HCT116 (cell line): ENCODE measurements at places on chromosomes 16 and 17. TPM values are rescaled to one million over a fixed set of nuclear protein-coding genes. Genes with fewer than 3 reads are reported as not detected.

- no peak overlapping the region for H3K4me3 ChIP-seq
- H3K36me3 ChIP-seq: peaks cover 28% of the 10 kb centered on the region
- H3K4me1 ChIP-seq: no peaks in the 10 kb centered on the region
- no peak for DNase-seq
- H3K27me3 ChIP-seq: no peaks in the 10 kb centered on the region
Observed at GRCh38 chr16:57426356-57426755, 20.8 kb downstream of the CIAPIN1 start.

GRCh38 chr16:53991754-53992378 is 287.9 kb downstream of the FTO start:
- H3K27me3 ChIP-seq: no peaks in the 10 kb centered on the region
- no peaks in the 10 kb centered on the region for H3K36me3 ChIP-seq
- H3K27ac ChIP-seq: no peak overlapping the region
- no peak for DNase-seq
- H3K4me3 ChIP-seq: no peak overlapping the region
- no peaks in the 10 kb centered on the region for H3K4me1 ChIP-seq

GRCh38 chr17:73776351-73777130 is 132.3 kb upstream of the SDK2 start:
- H3K27me3 ChIP-seq: peaks cover 56% of the 10 kb centered on the region
- no peaks in the 10 kb centered on the region for H3K36me3 ChIP-seq
- no peak for DNase-seq
- H3K4me1 ChIP-seq: no peaks in the 10 kb centered on the region
- no peak overlapping the region for H3K27ac ChIP-seq

DNA sequence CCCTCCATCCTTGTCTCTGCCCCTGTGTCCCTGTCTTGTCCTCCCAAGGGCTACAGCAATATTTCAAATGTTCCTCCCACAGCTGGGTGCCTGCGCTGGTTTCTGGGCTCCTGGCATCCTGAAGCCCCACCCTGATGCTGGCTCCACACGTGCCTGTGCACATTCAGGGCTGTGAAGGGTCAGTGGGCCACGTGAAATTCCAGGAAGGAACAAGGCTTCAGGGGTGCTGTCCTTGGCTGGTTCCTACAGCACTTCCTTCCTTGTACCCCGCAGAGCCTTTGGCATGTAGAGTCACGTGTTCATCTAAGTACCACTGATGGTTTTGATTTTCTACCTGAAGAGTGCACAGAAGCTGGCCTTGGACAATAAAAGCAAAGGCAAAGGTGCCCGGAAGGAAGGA is 57.7 kb upstream of the NLK start:
- H3K4me3 ChIP-seq: no peak overlapping the region
- no peaks in the 10 kb centered on the region for H3K27me3 ChIP-seq
- peaks cover 3% of the 10 kb centered on the region; the same call in 1 of the 2 replicates for H3K4me1 ChIP-seq
- no peak overlapping the region for H3K27ac ChIP-seq
- DNase-seq: no peak

DNA sequence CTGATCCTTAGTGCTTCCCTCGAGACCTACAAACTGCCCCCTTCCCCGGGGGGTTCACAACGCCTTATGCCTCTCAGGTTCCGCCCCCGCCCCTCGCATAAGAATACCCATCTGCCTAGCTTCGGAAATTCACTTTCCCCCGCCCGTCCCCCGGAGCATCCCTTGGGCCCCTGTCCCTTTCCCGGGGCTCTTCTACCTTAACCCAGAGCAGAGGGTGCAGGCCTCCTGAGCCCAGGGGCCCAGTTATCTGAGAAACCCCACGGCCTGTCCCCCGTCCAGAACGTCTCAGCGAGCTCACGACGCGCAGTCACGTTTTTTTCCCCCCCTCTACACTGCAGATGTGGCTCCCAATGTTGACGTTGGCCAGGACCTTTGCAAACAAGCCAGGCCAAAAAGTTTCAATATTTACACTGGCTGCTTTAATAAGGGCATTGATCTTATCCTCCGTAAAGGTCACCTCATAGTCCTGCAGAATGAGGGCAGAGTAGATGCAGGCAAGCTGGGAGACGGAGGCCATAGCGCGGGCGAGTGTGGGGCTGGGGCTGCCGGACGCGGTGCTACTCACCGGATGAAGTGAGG is 1.4 kb upstream of the NBR1 start:
- H3K4me1 ChIP-seq: peaks cover 23% of the 10 kb centered on the region
- H3K27me3 ChIP-seq: no peaks in the 10 kb centered on the region
- H3K27ac ChIP-seq: peak overlapping the region; percentile 72
- DNase-seq: no peak

- no peak overlapping the region for H3K4me3 ChIP-seq
- no peak overlapping the region for H3K27ac ChIP-seq
- peaks cover 8% of the 10 kb centered on the region; the same call in 1 of the 2 replicates for H3K4me1 ChIP-seq
- no peak for DNase-seq
Observed at GRCh38 chr17:78001612-78002011, 43.1 kb downstream of the TNRC6C start.

DNA sequence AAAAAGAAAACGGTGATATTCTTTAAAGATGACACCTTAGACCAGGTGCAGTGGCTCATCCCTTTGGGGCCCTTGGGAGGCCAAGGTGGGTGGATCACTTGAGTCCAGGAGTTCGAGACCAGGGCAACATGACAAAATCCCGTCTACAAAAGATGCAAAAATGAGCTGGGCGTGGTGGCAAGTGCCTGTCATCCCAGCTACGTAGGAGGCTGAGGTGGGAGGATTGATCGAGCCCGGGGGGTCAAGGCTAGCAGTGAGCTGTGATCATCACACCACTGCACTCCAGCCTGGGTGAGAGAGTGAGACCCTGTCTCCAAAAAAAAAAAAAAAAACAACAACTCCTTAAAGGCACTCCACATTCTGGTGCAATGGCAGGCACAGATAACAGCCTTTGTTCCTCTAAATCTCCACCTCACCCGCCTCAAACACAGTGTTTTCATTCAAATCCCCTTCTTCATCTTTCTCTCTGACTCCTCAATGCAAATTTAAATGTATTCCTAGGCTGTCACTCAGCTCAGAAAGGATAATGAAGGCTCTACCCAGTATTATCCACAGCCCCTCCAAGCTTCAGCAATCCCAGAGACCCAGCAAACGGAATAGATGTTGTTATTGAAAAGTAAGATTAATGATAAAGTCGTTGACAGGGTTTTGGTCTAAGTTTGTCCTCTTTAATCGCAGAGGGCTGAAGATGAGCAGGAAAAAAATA is 56.2 kb upstream of the CACNG5 start:
- no peaks in the 10 kb centered on the region for H3K4me1 ChIP-seq
- no peaks in the 10 kb centered on the region for H3K36me3 ChIP-seq
- H3K27ac ChIP-seq: no peak overlapping the region
- H3K4me3 ChIP-seq: no peak overlapping the region
- no peak for DNase-seq

DNA sequence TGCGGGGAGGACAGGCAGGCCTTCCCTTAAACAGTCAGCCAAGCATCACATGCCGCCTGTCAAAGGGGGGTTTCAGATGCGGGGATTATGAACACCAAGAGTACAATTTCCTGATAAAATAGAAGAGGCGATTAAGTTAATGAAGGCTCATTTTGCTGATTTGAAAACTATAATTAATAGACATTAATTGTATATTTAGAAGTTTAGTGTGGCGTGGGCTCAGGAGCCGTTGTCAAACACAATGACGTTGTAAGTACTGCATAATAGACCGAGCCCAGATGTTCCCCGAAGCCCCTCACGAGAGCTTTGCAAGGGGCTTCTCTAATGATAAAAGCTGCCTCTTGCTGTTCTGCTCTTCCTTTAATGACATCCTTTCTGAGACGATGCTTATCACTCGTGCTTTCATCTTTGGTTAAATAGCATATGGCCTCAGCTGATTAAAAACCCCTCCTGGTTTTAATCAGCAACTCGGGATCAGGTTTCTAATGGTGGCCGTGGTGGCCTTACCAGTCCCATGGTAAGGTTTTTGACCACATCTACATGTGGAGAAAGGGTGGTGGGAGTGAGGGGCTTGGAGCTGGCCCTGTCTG is 28.2 kb downstream of the SNX20 start:
- no peaks in the 10 kb centered on the region for H3K36me3 ChIP-seq
- no peaks in the 10 kb centered on the region for H3K27me3 ChIP-seq
- no peaks in the 10 kb centered on the region for H3K4me1 ChIP-seq

DNA sequence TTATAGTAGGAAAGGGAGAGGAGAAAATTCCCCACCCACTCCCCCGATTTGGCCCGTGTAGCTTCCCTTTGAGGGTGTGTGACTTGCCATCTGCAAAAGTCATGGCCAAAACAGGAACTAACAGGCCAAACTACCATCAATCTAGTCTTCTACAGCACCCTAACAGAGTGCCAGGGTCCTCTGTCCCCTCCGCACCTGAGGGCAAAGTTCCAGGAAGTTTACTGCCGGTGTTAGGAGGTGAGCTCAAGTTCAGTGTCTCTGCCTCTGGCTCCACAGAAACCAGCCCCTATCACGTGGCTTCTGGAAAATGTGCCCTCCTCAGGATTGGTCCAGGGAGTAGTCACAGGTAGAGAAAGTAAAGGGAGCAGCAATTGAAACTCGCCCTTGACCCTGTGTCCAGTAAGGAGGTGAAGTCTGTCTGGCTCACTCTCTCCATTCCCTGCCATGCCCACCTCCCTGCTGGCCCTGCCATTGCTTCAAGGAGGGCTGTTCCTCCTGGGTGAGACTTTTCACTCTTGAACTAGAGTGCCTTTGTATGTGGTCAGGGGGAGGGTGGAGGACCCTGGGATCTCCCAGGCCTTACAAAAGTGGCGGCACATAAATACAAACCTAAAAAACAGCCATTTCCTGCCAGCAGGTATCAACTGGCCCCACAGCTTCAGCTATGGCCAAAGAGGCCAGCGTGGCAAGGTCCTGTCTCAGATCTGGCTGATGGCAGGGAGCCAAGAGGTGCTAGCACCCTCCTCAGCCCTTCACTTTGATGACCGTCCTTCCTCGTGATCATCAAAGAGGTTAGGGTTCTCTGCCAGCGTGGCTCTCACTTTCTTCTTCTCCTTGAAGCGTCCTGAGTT is 5.3 kb downstream of the PRR15L start:
- no peak for DNase-seq
- no peaks in the 10 kb centered on the region for H3K27me3 ChIP-seq
- H3K4me1 ChIP-seq: peaks cover 69% of the 10 kb centered on the region
- no peak overlapping the region for H3K27ac ChIP-seq
- no peaks in the 10 kb centered on the region for H3K36me3 ChIP-seq

GRCh38 chr16:65828296-65828695 is 538.2 kb upstream of the CDH5 start:
- H3K27me3 ChIP-seq: no peaks in the 10 kb centered on the region
- H3K4me3 ChIP-seq: no peak overlapping the region
- no peak overlapping the region for H3K27ac ChIP-seq
- no peak for DNase-seq
- H3K36me3 ChIP-seq: no peaks in the 10 kb centered on the region

- no peaks in the 10 kb centered on the region for H3K27me3 ChIP-seq
- no peaks in the 10 kb centered on the region for H3K36me3 ChIP-seq
- peak overlapping the region; percentile 18; the same call in 1 of the 2 replicates for H3K27ac ChIP-seq
- H3K4me3 ChIP-seq: no peak overlapping the region
- DNase-seq: peak; percentile 66
Observed at GRCh38 chr17:68435876-68436842, 21.1 kb downstream of the WIPI1 start.

DNA sequence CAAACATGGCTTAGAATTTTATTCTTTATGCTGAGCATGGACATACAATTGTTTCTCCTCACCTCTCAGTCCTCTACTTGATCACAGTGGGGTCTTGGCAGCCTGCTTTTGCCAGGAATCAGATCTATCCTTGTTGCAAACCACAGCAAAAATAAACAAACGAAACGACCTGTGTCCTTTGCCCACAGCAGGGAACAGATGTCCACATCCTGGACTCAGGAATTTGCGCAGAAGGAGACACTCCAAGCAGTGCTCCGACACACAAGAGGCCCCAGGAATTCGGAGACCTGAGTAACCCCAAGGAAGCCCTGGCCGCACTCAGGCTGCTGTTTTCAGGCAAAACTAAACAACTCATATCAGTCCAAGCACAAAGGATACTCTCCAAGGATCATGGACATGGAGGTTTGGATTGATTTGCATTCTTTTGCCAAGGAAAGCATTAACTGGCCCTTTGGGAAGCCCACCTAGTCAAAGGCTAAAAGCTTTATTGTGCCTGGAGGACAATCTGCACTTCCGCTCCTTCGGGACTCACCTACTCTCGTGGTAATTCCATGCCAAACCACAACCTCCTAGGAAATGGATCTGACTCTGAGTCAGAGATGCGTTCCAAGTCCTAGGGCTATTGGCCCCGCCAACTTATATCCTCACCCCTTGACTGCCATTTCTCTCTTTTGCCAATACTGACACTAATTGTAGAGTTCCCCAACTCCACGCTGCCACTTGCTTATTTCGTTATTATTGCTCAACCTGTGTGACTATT is 271.1 kb upstream of the CDH11 start:
- no peak overlapping the region for H3K27ac ChIP-seq
- no peak overlapping the region for H3K4me3 ChIP-seq
- no peaks in the 10 kb centered on the region for H3K27me3 ChIP-seq
- H3K4me1 ChIP-seq: no peaks in the 10 kb centered on the region
- DNase-seq: no peak
- no peaks in the 10 kb centered on the region for H3K36me3 ChIP-seq

DNA sequence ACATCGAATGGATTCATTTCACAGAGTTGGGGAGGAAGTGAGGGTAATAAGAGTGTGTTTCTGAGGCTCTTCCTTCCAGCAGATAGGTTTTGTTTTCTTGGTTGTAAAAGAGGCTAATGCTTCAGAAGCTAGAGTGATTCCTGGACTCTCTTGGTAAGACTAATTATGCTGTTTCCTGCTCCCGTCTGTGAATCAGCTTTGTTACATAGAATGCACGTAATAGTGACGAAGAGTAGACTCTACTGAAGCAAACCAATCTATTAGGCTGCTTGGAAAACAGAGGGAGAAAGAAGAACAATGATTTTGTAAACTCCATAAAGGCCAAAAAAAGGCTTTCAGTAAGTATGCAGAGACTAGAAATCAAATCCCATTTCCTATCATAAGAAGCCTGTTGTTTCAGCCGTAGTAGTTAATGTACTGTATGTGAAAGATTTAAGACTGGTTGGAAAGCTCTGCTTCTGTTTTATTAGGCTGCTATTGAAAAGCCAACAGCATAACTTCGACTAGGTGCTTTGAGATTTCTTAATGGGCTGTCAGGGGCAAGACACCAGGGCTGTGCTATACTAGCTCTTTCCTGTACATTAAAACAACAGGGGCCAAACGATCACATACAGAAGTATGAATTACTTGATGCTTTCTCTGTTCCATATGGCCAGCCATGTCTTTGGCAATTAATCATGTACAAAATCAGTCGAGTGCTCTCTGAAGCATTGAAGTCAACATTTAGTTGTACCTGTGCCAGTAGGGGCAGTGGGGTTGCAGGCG is 219.0 kb downstream of the FTO start:
- H3K36me3 ChIP-seq: no peaks in the 10 kb centered on the region
- no peak overlapping the region for H3K4me3 ChIP-seq
- H3K27ac ChIP-seq: no peak overlapping the region

Gene ZNF785
- 0.15 TPM for total RNA-seq

Gene CCDC144A
- total RNA-seq: 0.20 TPM

Gene NPIPB6
- 2.1 TPM for total RNA-seq

Gene TPSG1
- not detected for total RNA-seq

Gene ITGAX
- total RNA-seq: 1.9 TPM

Gene CD68
- total RNA-seq: 7.0 TPM

Gene PRM1
- not detected for total RNA-seq

Gene SLC12A3
- not detected for total RNA-seq
